ENCODE measurements at places on chromosomes 1 and 21.

- DNase-seq = peak; percentile 75
Measured at GRCh38 chr1:43172527-43172972, 420 bp downstream of the CFAP57 start.

GRCh38 chr1:41758904-41759548 is 159.7 kb downstream of the HIVEP3 start:
- DNase-seq = no peak

DNA sequence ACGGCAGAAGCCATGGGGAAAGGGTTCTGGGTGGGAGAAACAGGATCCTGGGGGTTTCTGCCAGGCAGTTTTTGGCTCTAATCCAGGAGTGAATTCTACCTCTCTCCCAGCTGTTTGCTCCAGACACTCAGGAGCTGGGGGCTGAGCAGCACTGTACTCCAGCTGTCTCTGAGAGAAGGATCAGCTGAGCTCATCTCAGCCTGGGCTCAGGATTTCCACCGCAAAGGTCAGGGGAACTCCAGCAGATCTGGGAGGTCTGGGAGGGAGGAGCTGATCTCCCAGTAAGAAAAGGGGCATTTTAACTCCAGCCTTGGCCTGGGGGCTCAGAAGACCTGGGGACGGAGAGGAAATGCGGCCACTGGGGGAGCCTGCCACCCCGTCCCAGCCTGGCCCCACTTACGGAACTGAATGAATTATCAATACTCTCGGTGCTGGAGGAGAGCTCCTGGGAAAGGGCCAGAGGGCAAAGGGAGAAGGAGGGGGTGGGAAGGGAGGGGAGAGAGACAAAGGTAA is 17.3 kb downstream of the PI4KB start:
- no peak for DNase-seq

- no peak for DNase-seq
Measured at GRCh38 chr21:45306453-45306831, 18.7 kb upstream of the POFUT2 start.

DNA sequence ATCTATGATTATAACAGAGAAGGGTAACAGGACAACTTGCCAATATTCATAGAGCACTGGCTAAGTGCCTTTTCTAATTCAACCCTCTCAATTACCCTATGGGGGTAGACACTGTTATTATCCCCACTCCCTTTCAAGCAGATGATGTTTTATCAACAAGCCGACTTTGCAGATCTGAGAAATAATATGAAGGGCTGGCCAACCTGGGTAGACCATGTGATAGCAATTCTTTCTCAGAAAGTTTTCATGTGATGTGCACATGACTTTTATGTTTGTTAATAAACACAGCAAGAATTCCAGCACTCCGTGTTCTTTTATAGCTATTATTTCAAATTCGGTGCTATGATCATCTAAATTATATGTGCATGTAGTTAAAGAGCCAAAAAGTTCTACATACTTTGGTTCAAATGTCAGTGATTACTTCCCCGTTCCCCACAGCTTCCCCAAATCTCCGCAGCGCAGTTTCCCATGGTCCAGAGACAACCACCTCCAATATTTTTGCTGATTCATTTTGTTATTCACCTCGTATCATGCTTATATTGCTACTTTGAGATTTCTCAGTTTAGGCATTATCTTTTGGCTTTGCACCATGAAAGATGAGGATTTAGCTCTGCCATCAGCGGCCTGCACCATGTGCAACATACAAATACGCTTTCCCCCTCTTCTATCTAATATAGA is 96.7 kb upstream of the GADD45A start:
- no peak for DNase-seq

DNA sequence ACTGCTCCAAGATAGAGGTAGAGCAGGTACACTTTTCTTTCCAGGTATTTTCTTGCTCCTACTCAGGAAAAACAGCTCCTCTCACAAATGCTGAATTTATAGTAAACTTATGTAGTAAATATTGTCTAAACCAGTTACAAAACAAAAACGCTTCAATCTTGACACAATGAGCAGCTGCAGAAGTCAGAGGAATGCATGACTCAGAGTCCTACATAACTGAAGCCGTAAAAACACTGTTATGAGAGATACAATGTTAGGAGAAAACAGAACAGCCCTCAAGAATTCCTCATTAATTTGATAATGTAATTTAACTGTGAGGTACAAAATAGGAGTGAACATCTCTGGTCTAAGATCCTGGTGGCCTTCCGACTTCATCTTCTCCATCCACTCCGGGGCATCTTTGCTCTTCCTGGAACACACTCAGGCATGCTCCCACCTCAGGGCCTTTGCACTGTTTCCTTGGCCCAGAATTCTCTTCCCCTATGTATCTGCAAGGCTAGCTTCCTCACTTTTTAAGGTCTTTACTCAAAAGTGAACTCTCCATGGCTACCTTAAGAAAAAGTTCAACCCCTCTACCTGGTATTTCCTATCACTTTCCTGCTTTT is 138.5 kb downstream of the SLC45A1 start:
- no peak for DNase-seq

DNA sequence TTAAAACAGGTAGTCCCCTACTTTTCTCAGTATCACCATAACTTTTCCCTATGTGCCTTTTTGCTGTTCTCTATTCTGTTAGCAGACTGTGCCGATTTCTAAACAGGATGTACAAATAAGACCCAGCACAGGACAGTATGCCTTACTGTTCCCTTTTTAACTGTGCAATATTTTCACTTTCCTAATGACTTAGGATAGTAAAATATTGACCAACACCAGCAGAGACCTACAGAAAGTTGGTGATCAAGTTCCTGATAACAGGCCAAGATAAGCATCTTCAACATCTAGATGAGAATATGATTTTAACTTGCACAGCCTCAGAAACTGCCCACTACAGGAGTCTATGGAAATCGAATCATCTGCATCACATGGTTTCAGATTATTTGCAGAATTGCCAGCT is 42.0 kb downstream of the ADSS2 start:
- DNase-seq = no peak

DNA sequence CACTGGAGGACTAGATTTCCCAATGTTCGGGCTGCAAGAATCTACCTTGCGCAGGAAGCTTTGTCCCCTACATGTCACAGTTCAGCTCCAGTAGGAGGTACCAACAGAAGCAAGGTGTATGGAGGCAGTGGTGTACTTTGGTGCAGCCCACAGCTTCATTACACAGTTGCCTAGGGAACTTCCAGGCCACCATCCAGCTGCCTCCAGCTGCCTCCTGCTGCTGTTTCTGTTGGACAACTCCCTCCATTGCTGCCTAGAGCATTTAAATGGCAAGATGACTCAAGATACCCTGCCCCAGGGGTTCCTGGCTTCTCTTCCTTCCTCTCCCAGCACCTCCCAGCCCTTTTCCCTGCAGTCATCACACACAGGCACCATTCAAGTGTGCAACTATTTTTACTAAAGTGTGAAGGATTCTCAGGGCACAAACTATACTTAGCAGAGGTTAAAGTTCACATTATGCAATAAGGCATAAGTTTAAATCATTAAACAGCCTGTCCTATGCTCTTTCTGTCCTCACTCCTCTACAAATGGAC is 39.0 kb upstream of the ATP1A1 start:
- peak; percentile 32 for DNase-seq

GRCh38 chr1:62398377-62398776 is 38.5 kb upstream of the USP1 start:
- DNase-seq = no peak

DNA sequence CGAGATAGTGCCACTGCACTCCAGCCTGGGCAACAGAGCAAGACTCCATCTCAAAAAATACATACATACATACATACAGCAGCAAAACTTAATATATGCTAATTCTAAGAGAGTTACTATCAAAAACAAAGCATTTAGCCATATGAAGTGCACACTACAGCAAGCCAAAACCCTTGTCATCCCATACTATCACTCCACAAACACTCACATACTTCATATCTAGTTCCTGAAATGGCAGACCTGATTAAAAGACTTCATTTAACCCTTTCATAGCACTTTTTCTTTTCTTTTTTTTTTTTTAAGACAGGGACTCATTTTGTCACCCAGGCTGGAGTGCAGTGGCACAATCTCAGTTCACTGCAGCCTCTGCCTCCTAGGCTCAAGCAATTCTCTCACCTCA is 65.6 kb downstream of the COP1 start:
- no peak for DNase-seq

GRCh38 chr1:192702212-192702902 is 66.4 kb downstream of the RGS13 start:
- no peak for DNase-seq

GRCh38 chr1:165253818-165254254 is 102.7 kb downstream of the LMX1A start:
- DNase-seq = no peak

- DNase-seq = no peak
Measured at GRCh38 chr1:217924924-217925323, 293.8 kb downstream of the SPATA17 start.

DNA sequence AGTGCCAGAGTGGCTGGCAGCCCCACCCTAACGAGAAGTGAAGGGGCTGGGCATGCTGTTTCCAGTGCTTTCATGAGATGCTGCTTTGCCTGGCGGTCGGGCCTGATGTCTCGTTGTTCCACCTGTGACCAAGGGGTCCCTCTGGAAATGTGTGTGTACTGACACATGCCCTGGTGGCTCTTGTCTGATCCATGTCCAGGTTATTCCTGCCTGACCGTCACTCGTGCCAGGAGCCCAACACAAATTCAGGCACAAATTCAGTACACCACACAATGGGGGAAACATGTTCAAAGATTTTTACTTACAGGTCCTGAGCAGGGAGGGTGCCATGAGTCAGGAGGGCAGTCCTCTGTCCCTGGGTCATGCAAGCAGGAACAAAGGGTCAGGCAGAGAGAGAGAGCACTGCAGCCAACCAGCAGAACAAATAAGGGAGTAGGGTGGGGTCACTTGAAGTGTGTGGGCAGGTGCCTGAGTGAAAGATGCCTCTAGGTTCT is 76.3 kb downstream of the ADARB1 start:
- no peak for DNase-seq

- no peak for DNase-seq
Measured at GRCh38 chr1:31700468-31701090, 3.2 kb downstream of the COL16A1 start.

Measured in DMS153 (cell line).